ENCODE measurements at places on chromosomes 16 and 17. TPM values are rescaled to one million over a fixed set of nuclear protein-coding genes. Genes with fewer than 3 reads are reported as not detected.

Gene CSH1
- not detected for total RNA-seq

Gene METTL22
- 29.8 TPM for total RNA-seq

Gene CLEC3A
- total RNA-seq = not detected

Gene HS3ST2
- total RNA-seq = not detected

Gene USP31
- total RNA-seq = 4.2 TPM

Gene CDH15
- 0.30 TPM for total RNA-seq

Gene TBC1D3E
- not detected for total RNA-seq

Gene SCIMP
- total RNA-seq = not detected

Measured in bronchus fibroblast of lung (primary cell).